ENCODE measurements at places on chromosomes 7 and 10. TPM values are rescaled to one million over a fixed set of nuclear protein-coding genes. Genes with fewer than 3 reads are reported as not detected.

Gene ZC3HAV1
- total RNA-seq: 59.7 TPM

Gene KIAA1549
- total RNA-seq: 3.8 TPM

Gene CYP3A5
- total RNA-seq: 1.2 TPM

Gene ADIRF
- 66.6 TPM for total RNA-seq
